NCI-H1930 (cell line): ENCODE measurements at places on chromosomes 2 and 18.
A peak's percentile ranks its signal among the peaks of the same experiment; 100 is the strongest.

DNA sequence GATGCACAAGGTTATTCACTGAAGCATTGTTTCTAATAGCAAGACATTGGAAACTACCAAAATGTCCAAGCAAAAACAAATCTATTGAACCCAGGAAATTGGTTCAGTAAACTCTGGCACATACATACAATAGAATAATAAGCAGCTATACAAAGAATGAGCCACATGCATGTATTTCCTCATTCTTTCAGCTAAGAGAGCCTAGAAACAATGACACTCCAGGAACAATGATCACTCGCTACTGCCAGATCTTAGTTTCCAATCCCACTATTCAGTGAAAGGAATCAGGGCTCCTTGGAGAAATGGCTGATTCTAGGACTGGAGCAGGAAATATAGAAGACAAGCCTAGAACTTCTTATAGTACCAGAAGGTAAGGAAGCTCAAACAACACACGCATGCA is 221.9 kb upstream of the AGAP1 start:
- no peak for DNase-seq

- DNase-seq, result no peak
Measured at GRCh38 chr2:233800208-233800607, 22.1 kb downstream of the MROH2A start.

- no peak for DNase-seq
Measured at GRCh38 chr2:120358734-120359465, 13.0 kb downstream of the INHBB start.

- DNase-seq, result peak; percentile 54
Measured at GRCh38 chr18:49561289-49562193, at the start of gene LIPG. Gene LIPG (plus strand): TSS chr18:49562057. CDS start chr18:49562309, 252 bp downstream.

DNA sequence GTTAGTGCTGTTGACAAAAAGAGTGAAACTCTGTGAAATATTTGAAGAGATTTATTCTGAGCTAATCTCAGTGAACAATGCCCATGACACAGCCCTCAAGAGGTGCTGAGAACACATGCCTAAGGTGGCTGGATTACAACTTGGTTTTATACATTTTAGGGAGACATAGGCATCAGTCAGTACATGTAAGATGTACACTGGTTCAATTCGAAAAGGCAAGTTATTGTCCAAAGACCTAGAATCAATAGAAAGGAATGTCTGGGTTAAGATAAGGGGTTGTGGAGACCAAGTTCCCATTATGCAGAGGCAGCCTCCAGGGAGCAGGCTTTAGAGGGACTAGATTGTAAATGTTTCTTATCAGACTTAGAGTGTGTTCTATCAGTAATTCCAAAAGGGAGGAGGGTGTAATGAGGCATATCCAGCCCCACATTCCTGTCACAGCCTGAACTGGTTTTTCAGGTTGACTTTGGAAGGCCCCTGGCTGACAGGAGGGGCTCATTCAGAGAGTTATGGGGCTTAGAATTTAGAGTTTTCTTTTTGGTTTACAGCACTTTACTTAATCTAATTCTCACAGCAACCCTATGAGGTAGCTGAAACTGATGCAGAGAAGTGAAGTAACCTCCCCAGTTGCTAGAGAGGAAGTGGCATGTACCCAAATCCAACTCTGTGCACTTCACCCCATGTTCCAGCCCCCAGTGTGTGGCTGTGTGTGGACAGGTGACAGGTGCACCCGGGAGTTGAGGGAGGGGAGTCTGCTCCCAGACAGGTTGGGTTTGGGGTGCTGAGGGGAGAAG is 28.3 kb upstream of the ASAP2 start:
- no peak for DNase-seq

DNA sequence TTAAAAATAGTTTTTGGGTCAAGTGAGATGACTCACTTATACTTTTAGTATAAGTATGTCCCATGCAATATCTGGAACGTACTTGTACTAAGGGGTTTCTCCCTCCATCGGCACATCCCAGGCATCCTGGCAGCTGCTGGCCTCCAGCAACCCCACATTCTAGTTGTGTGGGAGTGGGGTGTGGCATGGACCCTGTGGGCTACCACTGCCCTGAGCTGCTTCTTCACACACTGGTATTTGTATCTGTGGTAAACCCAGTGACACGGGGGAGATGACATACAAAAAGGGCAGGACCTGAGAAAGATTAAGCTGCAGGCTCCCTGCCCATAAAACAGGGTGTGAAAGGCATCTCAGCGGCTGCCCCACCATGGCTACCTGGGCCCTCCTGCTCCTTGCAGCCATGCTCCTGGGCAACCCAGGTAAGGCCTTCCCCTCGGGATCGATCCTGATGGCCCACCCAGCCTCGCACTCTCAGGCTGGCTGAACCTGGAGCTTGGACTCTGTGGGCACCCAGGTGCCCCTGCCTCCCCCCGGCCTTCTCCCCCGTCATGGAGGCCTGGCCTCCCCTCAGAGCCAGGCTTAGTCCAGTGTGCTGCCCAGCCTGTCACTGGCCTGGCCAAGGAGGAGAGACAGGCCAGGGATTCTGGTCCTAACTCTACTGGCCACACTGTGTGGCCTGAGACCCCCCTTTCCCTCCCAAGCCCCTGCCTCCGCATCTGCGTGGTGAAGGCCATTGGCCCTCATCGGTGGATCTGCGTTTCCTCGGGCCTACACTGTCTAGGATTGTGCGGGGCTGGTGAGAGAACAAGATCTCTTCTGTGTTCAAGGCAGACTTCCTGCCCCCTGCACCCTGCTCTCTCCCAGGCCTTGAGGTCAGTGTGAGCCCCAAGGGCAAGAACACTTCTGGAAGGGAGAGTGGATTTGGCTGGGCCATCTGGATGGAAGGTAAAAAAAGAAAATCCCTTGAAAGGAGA is at the start of gene GNLY:
Gene GNLY (plus strand): TSS at position 307 of the 974 bp plus-strand sequence. CDS start 61 bp downstream, at position 368.
- no peak for DNase-seq

DNA sequence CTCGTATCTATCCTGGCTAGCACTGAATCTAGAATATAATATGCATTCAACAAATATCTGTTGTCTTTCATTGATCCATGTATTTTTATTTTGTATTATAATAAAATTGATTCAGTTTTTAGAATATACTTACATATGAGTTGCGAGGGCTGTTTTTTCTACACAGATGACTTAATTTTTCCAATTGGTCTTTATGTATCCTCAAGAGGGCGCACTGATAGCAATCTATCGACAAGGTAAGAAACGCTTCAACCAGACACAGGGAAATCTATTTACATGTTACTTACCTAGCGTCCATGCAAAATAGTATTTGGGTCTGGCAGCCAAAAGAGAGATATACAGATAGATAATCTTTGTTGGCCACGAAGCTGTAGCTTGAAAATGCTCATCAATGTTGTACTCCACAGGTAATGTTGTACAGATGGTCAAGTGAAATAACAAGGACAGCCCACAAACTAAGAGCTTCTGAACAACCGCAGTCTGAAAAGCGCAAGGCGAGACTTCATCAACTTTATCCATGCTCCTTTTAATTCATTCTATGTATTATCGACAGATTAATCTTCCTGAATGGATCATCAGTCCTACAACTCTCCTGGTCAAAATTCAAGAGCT is 35.5 kb upstream of the KIDINS220 start:
- DNase-seq, result no peak

GRCh38 chr2:33205693-33206434 is 259.1 kb downstream of the LTBP1 start:
- no peak for DNase-seq

DNA sequence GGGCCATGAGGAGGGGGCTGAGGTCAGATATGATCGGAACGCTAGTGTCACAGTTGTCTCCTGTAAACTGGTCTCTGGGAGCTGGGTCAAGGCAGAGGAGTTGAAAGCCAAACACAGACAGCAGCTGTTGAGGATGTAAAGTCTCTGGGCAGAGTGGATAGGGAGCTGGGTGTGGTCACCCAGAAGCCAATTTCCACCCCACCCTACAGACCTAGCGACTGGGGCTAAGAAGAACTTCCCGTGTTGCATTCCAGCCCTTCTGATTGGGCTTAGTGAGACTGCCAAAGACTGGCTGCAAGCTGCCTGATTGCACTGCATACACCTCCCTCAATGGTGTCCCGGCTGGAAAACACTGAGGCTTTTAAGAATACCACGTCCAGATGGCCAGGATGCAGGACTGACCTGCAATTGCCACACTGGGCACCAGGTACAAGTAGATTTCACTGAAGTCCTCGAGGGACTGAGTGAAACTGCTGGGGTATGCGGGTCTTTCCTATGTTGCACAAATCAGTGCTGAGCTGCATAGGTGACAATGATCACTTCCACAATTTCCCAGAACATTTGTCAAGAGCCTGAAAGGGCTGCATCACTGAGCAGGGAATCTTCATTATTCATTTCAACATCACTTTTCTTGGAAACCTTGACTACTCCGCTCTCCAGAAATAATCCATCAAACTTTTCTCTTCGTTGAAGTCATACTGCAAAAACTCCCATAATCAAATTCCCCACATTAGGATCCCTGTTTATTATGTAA is 43.1 kb upstream of the EML4 start:
- DNase-seq, result no peak

- DNase-seq, result no peak
Measured at GRCh38 chr2:241063093-241063551, 39.0 kb downstream of the MTERF4 start.

DNA sequence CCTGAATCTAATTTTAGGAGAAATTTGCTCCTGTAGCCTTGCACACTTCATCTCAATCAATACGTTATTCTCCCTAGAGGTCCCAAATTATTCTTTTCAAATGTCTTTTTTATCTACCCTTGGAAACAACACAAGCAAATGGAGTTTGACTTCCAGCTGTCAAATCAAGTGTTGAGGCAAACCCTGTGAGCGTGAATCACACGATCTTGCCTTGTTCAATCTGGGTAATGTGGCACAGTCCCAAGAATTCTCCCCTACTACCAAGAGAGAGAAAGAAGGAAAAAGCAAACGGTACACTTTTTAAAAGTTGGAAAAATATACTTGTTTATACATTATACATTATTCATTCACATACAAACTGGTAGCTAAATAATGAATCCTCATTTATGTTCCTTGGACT is 2035.3 kb upstream of the CELF4 start:
- no peak for DNase-seq

- no peak for DNase-seq
Measured at GRCh38 chr2:25651066-25651465, 22.3 kb downstream of the DTNB start.

- no peak for DNase-seq
Measured at GRCh38 chr2:170034596-170034995, 143.4 kb upstream of the MYO3B start.

DNA sequence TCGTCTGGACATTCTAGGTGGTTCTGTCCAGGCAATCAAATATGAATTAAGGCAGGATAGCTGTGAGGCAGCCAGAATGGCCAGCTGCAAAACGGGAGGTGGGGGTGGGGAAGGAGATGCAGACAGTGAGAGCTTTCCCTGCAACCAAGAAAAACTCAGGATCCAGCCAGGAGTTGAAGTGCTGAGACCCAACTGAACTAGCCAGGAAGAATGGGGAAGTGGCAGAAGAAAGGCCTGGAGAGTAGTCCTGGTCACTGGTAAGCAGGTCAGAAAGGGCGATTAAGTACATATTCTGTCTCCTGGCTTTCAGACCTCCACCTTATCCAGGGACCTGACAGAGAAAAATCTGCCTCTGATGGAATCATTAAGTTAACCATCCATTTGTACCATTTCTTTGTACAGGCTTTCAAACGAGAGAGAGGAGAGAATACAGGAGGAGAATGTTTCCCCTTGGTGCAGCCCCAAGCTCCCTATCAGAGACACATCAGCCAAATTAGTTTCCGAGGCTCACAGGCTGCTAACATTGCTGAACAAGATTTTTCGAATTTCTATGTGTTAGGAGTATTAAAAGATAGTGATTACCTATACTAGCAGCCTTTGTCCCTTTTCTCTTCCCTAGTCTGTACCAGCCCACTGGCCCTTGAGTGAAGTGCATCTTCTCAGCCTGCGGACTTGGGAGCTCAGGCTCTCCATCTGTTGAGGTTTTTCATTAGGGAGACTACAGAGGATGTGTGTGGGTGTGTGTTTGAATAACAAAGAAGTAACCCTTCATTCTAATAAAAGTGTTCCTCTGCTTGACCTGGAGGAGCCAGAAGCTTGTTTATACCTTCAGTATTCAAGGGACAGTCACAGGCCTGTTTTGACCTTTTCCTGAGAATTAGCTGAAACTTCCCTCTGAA is 12.5 kb upstream of the HOXD1 start:
- DNase-seq, result no peak

- DNase-seq, result no peak
Measured at GRCh38 chr18:48613589-48614404, 75.0 kb downstream of the CTIF start.

- DNase-seq, result no peak
Measured at GRCh38 chr2:38074764-38075506, 1.0 kb downstream of the CYP1B1 start.

DNA sequence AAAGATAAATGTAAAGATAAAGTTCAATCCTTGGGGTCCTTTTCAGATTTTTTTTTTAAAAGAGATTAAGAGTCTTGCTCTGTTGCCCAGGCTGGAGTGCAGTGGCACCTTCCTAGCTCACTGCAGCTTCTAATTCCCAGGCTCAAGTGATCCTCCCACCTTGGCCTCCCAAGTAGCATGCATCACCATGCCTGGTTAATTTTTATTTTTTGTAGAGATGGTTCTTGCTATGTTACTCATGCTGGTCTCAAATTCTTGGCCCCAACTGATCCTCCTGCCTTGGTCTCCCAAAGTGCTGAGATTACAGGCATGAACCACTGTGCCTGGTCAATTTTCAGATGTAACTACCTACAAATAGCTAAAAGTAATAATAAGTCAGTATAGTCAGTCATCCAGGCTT is 21.1 kb downstream of the NFE2L2 start:
- no peak for DNase-seq

DNA sequence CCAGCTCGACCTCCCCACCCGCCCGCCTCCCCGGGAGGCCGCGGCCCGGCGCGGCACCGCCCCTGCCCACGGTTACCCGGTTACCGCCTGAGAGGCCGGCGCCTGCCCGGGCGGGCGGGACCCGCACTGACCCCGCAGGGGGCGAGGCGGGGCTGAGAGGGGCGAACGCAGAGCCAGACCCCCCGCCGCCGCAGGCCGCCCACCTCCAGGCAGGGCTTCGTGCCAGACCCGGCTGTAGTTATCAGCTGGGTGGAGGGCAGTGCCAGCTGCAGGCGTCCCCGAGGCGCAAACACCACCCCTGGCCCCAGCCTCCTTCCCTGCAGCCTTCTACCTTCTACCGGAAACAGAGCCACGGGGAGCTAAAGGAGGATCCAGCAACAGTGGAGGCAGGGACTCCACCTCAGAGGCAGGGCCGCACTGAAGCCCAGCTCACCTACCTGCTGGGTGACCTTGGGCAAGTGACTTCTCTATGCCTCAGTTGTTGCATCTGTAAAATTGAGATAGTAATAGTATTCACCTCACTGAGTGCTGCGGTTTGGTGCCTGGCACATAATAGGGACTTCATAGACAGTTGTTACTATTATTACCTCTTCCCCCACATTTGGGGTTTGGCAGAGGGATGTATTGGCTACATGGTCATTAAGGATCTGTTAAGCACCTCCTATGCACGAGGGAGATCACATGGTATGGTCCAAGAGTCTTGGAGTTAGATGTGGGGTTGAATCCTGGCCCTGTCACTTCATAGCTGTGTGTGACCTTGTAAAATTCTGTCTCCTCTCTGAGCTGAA is 231.6 kb upstream of the SMAD2 start:
- peak; percentile 55 for DNase-seq

DNA sequence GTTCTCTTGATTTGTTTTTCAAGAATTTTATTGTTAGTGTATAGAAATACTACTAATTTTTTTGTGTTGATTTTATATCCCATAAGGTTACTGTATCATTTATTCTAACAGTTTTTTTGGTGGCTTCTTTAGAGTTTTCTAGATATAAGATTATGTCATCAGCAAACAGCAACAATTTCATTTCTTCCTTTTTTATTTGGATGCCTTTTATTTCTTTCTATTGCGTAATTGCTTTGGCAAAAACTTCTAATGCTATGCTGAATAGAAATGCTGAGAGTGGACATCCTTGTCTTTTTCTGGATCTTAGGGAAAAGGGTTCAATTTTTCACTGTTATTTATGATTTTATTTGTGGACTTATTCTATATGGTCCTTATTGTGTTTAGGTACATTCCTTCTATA is 298.8 kb downstream of the RPRM start:
- DNase-seq, result no peak
